ENCODE measurements at places on chromosomes 13 and 19. TPM values are rescaled to one million over a fixed set of nuclear protein-coding genes. Genes with fewer than 3 reads are reported as not detected.

KLC3 gene
- total RNA-seq = not detected

GRCh38 chr13:112971288-112971643 lies 2.3 kb downstream of the MCF2L start:
- DNase-seq = peak; percentile 59

GRCh38 chr13:46526740-46527139 lies 26.2 kb upstream of the LRCH1 start:
- no peak for DNase-seq

GRCh38 chr13:75226733-75227435 lies 255.1 kb downstream of the TBC1D4 start:
- DNase-seq = no peak

DNA sequence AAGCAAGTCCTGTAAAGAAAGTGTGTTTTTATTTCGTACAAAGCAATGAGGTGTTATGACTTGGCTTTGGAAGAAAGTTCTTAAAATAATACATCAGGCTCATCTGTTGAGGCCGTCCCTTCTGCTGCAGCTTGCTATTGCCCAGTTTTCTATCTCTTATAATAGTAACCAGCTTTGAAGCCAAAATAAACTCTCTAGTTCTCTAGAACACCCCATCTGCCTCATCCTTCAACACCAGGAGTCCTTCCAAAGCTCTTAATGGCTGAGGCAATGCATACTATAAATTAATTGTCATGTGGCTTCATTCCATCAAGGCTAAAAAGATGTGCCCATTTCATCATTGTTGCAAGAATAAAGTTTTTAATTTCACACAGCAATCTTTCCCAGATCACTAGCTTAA lies 49.4 kb upstream of the IPO5 start:
- DNase-seq = no peak

CPB2 gene
- not detected for total RNA-seq
